GM23248 (cell line): ENCODE measurements at places on chromosomes 2 and 18.

- no peak overlapping the region for H3K27ac ChIP-seq
- no peak for DNase-seq
- H3K4me1 ChIP-seq, result no peaks in the 10 kb centered on the region
- no peak overlapping the region for H3K4me3 ChIP-seq
- no peaks in the 10 kb centered on the region for H3K27me3 ChIP-seq
These were observed 168.7 kb downstream of the GLI2 start for GRCh38 chr2:120904379-120904778.

- H3K36me3 ChIP-seq, result no peaks in the 10 kb centered on the region
- H3K4me1 ChIP-seq, result no peaks in the 10 kb centered on the region; the same call in 1 of the 2 replicates
- no peak for DNase-seq
- H3K4me3 ChIP-seq, result no peak overlapping the region
These were observed 36.2 kb upstream of the YES1 start for GRCh38 chr18:848062-848861.

DNA sequence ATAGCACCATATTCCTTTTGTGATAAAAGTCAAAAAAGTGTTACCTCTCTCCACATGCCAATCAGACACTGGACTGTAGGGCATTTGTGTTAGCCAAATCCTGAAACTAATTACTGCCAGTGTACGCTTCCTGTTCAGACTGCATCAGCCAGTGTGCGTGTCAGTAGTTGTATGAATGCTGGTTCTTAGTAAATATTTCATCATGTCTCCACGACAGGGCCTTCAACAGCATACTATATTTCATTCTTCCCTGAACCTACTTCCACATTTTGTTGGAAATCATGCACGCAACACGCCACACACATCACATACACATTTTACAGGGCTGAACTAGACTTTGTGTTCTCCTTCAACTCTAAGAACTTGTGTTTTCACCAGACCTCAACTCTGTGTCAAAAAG lies 77.5 kb downstream of the EPB41L3 start:
- H3K4me1 ChIP-seq, result peaks cover 19% of the 10 kb centered on the region
- H3K27ac ChIP-seq, result peak overlapping the region; percentile 36
- DNase-seq, result peak; percentile 46
- H3K36me3 ChIP-seq, result no peaks in the 10 kb centered on the region
- no peak overlapping the region for H3K4me3 ChIP-seq

- H3K27ac ChIP-seq, result no peak overlapping the region
- H3K36me3 ChIP-seq, result no peaks in the 10 kb centered on the region
- H3K4me3 ChIP-seq, result no peak overlapping the region
- no peaks in the 10 kb centered on the region for H3K27me3 ChIP-seq
- DNase-seq, result no peak
- H3K4me1 ChIP-seq, result peaks cover 8% of the 10 kb centered on the region; the same call in 1 of the 2 replicates
These were observed 54.4 kb downstream of the RAB31 start for GRCh38 chr18:9762526-9762925.

- H3K36me3 ChIP-seq, result no peaks in the 10 kb centered on the region
- peaks cover 19% of the 10 kb centered on the region for H3K4me1 ChIP-seq
- H3K27me3 ChIP-seq, result no peaks in the 10 kb centered on the region
- DNase-seq, result no peak
- H3K4me3 ChIP-seq, result no peak overlapping the region
These were observed 45.8 kb downstream of the LIMS1 start for GRCh38 chr2:108580050-108580449.
